NCI-H1694 treated with DMSO at 0.1 percent for 48 hours (cell line): ENCODE measurements at places on chromosomes 3 and 15.
A peak's percentile ranks its signal among the peaks of the same experiment; 100 is the strongest.

DNA sequence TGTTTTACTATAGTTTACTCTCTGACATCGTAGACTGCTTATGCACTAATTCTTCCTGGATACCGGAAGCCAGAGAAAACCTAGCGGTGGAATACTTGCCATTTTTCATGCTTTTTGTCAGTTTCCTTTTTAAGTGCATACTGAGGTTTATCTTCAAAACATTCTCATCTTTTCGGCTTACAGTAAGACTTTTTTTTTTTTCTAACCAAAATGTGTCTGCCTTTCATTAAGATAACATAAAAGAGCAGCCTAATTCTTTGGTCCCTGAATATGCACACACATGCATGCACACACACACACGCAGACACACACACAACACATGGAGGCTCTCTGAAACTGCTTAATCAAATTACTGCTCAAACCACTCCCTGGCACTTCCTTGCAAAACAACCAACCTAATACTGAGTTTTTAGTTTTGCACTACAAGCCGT is 1.3 kb downstream of the ZNF445 start:
- no peak for DNase-seq

DNA sequence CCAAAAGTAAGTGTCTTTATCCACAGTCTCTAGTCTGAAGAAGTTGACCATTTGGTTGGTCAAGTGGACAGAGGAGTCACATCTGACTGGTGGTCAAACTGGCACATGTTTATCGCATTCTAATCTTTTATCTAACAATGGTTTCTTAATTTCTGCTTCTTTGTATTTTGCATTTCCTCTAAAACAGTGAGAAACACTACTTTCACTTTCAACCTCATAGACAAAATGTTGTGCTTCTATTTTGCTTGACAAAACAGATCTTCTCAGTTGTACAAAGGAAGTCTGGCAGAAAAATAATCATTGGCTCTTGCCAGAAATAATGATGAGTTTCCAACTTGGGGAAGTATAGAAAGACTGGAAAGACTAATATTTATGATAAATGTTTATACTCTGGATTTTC is 103.9 kb downstream of the MME start:
- DNase-seq, result no peak

DNA sequence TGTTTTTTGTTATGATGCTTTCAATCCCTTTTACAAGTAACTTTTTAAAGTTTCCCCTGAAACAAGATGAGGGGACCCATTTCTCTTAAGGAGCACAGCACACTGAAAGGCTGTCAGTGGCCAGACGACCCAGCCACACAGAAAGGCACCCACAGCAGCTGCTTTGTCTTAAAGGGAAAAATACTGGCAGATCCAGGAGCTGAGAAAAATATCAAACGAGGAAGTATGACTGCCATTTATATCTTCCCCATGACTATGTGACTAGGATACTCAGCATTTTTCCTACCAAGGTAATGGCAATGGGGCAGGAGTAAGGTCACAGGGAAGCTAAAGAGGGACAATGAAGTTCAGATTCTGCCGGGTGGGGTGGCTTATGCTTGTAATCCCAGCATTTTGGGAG is 15.9 kb downstream of the ABCC5 start:
- DNase-seq, result no peak

GRCh38 chr3:65979731-65980130 is 59.0 kb downstream of the MAGI1 start:
- no peak for DNase-seq

DNA sequence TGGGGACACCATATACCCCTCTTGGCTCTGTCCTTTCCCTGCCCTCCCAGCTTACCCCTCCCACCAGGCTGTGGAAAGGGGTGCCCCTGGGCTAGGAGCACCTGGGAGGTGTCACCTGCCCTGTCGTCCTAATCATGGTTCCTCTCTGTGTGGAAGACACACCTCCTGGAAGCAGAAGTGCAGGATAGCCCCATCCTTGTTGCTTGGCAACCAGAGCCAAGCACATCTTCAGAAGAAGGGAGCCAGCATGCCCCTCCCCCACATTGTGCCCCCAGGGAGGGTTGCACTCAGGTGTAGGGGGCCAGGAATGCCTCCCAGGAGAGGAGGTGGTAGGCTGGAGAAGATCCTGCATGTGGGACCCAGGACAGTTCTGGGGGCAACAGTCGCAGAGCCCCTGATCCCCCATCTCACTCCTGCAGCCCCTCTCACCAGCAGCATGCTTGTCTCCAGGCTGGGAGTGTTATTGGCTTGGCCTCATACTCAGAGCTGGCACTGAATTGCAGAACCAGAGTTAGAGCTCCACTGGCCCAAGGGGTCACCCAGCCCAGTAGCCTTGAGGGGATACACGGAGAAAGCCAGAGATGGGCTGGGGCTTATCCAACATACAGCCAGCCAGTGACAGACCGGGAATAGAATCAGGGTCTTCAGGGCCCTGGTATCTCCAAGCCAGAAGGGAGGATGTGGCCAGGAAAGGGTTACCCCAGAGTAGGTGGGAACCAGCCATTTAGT is 8.4 kb downstream of the RAB6B start:
- DNase-seq, result no peak

GRCh38 chr3:177981576-177981975 is 554.7 kb upstream of the KCNMB2 start:
- no peak for DNase-seq

GRCh38 chr15:60179786-60180391 is 175.8 kb downstream of the FOXB1 start:
- DNase-seq, result peak; percentile 22

DNA sequence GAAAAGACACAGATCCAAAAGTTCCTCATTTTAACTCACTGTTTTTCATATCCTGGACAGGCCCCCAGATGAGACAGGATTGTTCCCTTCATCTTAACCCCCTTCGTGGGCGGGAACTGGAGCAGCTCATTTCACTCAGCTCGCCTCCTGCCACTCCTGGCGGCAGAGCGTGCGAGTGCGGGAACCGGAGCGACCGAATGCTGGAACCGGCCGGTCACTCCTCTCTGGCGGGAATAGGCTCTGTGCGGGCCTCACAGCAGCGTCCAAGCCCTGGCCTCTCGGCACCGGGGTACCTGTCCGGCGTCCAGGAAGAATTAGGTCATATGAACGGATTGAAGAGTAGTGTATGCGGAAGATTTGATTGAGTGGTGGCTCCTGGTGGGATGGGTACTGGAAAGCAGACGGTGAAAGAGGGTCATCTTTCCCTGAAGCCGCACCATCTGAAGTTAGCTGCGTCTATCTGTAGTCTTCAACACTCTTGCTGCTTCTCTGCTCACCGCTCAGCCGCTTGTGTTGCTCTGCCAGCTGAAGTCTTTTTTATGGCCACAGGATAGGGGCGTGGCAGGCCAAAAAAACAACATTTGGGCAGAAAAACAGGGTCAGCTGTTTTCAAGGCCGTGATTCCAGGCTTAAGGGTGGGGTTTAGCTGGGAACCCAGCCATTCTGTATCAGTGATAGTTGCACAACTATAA is 42.3 kb upstream of the FXR1 start:
- DNase-seq, result no peak

DNA sequence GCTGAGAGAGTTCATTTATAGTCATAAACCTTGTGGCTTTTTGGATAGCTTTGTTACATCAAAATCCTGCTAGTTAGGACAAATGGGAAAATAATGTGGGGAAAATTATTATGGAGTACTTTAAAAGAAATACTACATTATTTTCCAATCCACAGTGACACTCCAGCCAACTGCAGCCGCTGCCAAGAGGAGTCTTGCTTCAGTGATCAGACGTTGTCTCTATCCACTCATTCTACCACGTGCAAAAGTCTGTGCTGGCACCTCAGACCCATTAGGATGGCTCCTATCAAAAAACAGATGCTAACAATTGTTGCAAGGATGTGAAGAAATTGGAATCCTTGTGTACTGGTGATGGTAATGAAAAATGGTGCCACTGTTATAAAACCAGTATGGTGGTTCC is 128.6 kb upstream of the IQSEC1 start:
- DNase-seq, result no peak

DNA sequence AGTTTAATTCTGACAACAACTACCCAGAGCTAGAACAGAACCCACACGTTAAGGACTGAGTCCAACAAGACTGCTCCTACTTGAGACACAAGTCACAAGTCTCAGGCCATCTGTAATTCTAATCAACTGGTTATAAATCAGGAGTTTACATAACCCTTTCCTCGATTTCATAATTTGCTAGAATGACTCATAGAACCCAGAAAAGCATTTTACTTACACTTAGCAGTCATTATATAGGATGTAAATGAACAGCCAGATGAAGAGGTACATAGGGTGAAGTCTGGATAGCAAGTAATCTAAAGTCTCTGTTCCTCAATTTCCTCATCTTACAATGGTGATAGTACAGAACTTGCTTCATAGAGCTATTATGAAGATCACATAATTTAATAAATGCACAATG is 1018.2 kb downstream of the DIPK2A start:
- no peak for DNase-seq

DNA sequence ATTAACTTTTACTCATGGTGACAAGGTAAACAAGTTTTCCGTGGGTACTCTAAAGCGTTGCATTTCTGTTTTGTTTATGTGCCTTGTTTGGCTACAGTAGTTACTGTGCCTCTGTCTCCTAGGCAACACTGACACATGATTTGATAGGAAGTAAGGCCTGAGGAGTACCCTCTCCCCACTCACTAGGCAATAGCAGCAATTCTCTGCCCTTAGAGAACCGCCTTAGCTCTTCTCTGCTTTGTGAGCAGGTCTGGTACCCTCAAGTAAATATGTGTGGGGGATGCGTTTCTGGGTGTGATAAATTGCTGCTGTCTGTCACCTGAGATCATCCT is at the start of gene IL5RA:
TSS of gene IL5RA (minus strand) at position 76 of the 332 bp plus-strand sequence. CDS start 5,390 bp downstream, outside the sequence.
- no peak for DNase-seq

DNA sequence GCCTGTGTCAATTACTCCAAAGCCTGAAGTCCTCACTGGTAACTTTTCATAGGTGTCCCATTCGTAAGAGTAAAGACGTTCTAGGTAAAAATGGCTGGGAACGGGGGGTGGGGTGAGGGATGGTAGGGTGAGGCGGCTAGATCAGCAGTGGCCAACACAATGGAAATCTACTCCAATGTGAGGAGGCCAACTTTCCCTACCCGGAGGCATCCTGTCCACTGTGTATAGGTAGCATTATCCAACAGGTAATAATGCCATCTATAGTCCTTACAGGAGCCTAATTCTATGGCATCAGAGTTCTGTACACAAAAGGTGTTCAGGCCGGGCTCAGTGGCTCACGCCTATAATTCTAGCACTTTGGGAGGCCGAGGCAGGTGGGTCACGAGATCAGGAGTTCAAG is 29.1 kb downstream of the HDC start:
- DNase-seq, result no peak

DNA sequence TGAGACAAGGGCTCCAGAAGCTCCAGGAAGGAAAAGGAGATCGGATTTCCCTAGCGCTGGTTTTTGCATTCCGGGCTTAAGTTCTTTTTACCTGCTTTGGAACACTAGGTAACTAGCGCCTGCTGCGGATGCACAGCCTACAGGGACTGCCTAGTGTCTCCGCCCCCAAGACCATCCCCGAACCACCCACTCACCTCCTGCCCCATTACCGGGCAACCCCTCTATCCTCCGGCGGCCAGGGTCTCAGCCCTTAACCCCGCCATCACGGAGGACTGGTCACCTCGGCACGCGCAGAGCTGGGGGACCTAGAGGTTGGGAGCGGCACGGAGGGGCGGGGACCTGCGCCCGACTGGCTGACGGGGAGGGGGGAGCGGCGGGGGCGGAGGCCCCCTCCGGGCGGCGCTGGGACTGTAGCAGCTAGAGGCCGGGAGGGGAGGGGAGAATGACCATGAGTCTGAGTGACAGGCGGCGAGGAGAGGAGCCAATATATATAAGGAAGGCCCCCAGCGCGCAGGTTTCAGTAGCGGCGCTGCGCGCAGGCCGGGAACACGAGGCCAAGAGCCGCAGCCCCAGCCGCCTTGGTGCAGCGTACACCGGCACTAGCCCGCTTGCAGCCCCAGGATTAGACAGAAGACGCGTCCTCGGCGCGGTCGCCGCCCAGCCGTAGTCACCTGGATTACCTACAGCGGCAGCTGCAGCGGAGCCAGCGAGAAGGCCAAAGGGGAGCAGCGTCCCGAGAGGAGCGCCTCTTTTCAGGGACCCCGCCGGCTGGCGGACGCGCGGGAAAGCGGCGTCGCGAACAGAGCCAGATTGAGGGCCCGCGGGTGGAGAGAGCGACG is at the start of gene DLL4:
TSS of gene DLL4 (plus strand) at position 520 of the 839 bp plus-strand sequence. CDS start 329 bp downstream, outside the sequence.
- peak; percentile 22 for DNase-seq

DNA sequence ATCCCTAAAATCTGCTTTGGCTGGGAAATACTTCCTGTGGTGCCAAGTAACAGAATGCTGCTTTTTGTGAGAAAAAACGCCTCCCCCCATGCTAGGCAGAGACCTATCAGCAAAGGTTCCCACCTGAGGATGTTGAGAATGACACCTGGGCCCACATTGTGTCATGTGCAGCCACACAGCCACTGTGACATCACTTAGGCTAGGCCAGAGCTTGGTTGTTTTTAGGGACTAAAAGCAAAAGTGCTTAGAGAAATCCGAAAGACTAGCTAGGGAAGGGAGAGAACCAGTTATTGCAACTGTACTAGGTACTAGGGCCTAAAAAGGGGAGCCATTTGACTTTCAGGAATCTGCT is 6.2 kb downstream of the ZDHHC3 start:
- no peak for DNase-seq

GRCh38 chr3:8482960-8483665 is 18.5 kb upstream of the LMCD1 start:
- no peak for DNase-seq

DNA sequence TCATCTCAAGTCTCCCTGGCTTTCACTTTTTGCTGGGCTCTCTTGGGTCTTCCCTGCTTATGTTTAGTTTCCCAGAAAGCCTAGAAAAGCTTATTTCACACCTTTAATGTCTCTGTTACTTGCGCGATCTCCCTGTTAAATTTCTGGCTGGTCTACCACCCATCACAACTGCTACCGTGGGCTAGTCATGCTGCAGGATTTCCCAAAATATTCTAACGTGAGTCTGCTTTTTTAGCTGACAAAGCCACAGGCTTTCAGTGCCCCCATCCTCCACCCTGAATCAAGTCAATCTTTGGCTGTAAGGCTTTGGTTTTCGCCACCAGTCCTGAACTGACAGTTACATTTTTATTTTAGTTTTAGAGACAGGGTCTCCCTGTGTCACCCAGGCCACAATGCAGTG is 74.1 kb downstream of the SUMF1 start:
- DNase-seq, result no peak

GRCh38 chr15:40331637-40332036 is 8.1 kb downstream of the INAFM2 start:
- no peak for DNase-seq

GRCh38 chr15:68054628-68055223 is 611 bp downstream of the PIAS1 start:
- peak; percentile 29 for DNase-seq

- DNase-seq, result no peak
Measured at GRCh38 chr15:56812221-56812620, 78.9 kb upstream of the ZNF280D start.
